ENCODE measurements at places on chromosomes 12 and 14.

- no peak for DNase-seq
Observed at GRCh38 chr14:50230401-50230700, 1.0 kb downstream of the SOS2 start.

DNA sequence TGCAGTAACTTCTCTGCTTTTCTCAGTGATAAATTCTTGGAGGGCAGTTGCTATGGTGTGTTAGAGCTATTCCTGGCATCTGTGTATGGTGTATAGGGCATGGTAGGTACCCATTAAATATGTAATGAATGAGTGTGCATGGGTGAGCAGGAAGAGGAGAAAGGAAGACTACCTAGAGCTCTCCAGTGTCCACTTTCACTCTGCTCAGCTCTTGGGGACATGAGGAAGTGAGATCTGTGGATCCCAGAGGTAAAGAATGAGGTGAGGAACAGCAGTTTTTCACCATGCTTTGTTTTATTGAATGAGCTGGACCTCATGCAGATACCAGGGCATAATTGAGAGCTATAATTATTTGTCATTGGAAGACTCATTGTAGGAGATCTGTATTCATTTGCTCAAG, 444.8 kb upstream of the RGS6 start:
- DNase-seq: no peak

- DNase-seq: no peak
Observed at GRCh38 chr12:129127771-129128170, 274.5 kb downstream of the GLT1D1 start.

DNA sequence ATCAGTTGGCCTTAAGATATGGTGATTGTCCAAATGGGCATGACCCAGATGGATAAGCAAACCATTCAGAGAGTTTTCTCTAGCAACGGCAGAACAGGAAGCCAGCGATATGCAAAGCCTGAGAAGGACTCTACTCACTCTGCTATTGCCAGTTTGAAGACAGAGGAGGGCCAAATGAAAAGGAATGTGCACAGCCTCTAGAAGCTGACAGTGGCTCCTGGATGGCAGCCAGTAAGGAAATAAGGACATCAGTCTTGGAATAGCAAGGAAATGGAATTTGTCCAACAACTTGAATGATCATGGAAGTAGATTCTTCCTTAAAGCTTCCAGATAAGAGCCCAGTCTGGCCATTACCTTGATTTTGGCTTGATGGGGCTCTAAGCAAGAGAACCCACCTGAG, 60.0 kb downstream of the TMTC2 start:
- no peak for DNase-seq

DNA sequence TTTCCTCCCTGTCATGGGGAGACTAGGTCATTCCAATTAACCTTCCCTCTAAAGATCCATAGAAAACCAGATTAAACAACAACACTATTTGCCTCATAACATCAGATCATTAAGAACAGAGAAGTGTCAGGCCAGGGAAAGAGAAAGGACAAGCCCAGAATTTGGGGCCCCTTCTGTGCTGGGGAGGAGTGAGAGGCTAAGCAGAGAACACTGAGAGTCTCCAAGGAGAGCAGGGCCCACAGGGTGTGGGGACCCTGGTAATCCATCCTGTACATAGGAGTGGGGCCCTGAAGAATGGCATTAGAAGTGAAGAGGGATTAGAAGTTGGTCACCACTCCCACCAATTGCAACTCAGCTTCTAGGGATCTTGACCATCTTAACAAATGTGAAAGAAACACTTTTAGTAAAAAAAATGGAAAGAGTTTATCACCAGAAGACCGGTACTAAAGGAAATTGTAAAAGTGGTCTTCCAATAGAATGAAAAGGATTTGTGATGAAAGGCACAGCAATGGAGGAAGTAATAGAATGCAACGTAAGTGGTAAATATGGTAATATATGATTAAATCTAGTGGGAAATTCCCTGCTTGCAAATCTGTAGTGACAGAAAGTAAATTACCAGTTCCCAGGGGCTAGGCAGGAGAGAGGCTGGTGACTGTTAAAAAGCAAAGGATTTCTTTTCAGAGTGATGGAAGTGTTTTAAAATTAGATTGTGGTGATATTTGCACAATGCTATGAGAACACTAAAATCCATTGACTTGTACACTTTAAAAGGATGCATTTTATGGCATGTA, 14.0 kb upstream of the TMTC1 start:
- DNase-seq: no peak

DNA sequence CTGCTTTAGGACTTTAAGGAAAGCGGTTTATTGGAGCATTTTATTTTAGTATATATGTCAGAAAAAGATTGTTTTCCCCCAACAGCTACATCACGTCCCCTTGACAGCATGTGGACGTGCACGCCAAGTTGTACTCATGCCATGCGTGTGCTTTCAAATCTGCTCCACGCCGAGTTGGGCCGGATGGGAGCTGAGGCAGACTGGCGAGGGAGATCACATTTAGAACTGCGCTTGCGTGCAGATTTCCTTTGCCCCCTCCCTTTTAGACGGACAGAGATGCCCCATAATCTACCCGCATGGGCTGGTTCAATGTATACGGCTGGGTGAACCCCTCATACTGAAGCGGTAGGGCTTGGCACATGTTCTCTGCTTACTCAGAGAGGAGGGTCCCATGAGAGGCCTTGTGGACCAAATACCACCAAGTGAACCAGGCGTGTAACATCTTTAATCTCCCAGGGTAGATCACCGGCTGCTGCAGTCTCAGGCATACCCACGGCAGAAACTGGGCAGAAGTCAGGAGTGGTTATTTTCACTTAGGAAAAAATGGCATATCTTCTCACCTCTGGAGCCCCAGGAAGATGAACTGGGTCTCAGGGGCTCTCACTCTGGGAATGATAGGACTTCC, 92.1 kb downstream of the ESR2 start:
- no peak for DNase-seq

DNA sequence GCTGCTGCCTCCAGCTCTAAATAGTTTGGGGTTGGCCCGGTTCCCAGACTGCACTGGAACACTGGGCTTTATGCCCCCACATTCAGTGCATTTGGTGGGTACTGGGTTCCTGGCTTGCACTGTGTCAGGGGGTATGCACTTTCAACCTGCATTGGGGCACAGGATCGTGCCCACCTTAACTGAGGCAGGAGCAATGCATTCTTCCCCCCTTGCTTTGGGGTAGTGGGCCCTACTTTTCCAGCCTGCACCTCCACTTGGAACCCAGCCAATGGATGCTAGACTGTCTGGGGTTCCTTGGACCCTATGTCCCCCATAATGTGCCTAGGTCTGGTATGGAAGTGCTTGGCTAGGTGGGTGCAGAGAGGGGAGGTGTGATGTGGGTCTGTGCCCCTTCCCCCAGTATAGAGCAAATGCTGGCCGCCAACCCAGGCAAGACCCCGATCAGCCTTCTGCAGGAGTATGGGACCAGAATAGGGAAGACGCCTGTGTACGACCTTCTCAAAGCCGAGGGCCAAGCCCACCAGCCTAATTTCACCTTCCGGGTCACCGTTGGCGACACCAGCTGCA, 615 bp downstream of the TARBP2 start:
- DNase-seq: no peak

DNA sequence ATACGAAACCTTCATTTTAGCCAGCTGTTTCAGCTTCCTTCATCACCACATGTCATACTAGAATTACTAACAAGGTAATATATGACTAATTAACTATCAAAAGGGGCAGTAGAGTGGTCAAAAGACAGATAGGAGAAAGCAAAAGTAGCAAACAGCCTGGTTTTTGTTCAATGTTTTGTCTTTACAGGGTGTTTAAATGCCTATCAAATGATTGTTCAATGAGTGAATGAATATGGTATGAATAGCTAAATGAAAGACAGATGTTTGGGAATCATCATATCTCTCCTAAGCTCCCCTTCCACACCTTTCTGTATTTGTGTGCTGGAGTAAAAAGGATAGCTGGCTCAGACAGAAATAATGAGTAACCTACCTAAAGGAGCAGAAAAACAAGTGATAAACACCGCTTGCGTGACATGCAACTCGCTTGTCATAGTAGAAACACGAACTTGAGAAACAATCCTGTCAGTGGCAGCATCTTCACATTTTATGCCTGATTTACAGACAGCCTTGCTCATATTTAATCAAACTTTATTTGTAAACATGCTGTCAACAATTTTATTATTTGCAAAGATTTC, 34.2 kb downstream of the ABCC9 start:
- no peak for DNase-seq

GRCh38 chr14:23528555-23528954, 23.0 kb downstream of the ZFHX2 start:
- DNase-seq: no peak

DNA sequence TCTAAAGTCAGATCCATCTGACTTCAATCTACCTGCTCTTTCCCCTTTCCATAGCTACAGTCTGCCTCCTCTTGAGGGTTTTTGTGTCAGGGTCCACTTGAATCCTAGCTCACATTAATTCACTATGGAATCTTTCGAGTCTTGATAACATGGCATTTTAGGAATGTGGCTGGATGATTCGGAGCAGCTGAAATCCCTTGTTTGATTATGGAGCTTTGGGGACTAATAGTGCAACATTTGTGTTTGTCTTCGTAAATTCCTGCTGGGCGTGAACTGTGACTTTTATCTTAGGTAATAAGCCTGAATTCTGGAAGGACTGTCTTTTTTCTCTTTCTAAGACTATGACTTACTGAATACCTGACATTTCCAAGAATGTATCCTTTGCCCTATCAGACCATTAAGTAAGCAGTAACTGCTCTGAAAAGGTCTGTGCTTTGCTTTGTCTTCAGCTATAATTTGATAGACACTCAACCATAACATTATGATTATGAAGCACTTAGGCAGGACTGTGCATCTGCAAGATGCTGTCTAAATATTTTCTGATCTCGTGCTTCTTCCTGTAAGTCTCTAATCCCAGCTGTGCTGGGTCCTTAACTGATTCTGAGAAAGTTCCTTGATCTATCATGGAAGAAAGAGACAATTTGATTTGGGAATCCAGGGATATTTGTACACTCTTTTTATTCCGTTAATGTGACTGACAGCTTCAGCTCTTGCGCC, 19.0 kb upstream of the PELI2 start:
- no peak for DNase-seq

GRCh38 chr12:131783915-131784541, 44.2 kb upstream of the MMP17 start:
- DNase-seq: no peak

DNA sequence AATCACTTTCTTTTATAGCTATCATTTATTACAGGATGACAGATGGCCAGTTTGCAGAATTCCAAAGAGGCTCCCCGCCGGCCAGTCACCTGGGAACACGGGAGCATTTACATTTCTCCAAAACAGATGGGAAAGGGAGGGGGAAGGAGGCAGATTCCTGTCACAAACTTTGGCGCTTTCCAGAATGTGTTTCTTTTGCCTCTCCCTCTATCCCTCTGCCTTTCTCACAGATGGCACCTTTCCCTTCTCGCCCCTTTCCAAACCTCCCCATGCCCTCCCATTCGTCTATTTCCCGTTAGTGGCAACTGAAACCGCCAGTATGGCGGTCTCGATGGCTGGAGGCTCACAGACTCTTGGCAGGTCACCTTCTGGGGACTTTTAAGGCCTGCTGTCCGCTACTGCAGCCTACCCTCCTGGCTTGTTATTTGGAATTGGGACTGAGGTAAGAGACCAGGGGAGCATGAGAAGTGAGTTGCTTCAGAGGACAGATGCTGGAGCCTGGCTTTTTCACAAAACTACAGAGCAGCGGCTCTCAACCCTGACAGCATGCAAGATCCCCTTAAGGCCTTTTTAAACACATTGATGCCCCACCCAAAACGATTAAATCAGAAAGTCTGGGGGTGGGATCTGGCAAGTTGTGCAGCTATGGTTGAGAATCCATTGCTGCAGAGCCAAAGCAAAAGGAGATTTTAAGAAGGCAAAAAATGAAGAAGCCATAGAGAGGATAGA, 161.5 kb upstream of the VASH1 start:
- DNase-seq: no peak

- no peak for DNase-seq
Observed at GRCh38 chr14:64444984-64445845, 20.1 kb upstream of the AKAP5 start.

GRCh38 chr14:51507906-51508511, 143.7 kb upstream of the FRMD6 start:
- DNase-seq: peak; percentile 71

DNA sequence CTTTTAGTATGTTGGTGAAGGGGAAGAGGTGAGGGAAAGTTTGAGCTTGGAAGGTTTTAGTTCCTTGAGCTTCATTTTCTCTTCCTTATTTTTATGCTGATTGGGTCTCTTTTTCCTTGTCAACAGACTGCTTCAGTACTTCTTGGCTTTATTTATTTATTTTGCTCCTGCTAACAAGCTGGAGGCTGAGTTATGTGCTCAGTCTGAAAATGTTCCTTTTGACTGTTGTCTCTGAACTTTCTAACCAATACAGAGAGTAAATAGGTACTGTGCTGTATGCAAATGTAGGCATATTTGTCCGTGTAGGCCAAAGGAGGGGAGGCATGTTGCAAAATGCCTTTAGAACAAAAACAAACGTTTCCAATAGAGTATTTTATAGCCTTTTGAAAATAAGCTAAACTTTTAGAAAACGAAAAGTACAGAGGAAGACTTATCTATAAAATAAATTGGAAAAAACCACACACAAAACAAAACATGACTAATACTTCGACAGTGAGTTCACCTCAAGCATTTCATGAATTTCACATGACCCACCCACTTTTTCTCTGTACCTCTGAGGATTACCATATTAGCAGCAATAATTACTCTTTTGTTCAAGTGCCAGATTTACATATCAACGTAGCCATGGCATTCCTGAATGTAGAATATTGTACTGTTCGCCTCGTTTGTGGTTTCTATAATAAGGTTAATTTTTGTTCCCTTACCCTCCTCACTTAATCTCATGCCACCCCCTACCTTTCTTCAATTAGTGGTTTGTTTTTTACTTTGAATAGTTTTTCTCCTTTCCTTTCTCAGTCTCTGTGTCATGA, 4.7 kb upstream of the CREBL2 start:
- no peak for DNase-seq

DNA sequence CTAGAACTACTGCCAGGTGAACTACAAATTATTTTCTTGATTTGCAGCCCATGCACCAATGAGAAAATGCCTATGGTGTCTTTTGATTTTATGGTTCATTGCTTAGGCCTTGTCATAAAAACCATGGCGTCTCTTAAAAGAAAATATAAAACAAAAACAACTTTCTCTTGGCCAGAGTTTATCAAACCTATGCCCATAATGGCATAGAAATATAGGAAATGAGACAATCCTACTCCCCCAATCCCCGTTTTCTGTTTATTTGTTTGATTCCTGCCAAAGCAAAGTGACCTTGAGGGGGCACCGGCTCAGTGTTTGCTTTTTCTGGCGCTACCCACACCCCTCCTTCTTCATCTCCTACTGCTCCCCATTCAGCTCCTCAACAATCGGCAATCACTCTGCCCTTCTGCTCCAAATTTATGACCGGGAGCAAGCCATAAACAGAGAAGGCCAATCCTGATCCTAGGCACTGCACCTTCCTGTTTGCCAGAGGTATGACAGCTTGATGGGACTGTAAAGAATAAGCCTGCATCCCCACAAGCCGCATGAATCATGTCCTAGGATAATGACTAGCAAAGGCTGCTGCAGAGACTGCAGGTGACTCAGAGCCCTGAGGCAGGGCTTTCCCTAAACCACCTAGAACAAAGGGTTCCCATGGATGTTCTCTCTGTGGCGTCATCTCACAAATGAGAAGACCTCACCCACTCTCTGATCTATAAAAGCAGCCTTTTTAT, 874.9 kb downstream of the NRXN3 start:
- no peak for DNase-seq
